Endodermal cell (in vitro differentiated cells): ENCODE measurements at places on chromosomes 5 and 9. TPM values are rescaled to one million over a fixed set of nuclear protein-coding genes. Genes with fewer than 3 reads are reported as not detected.

- H3K4me3 ChIP-seq: no peak overlapping the region
- no peaks in the 10 kb centered on the region for H3K36me3 ChIP-seq
- no peak overlapping the region for H3K27ac ChIP-seq
- H3K27me3 ChIP-seq: peaks cover 9% of the 10 kb centered on the region
- peaks cover 10% of the 10 kb centered on the region for H3K4me1 ChIP-seq
Measured at GRCh38 chr9:18826248-18826647, 206.8 kb downstream of the SAXO1 start.

- H3K36me3 ChIP-seq: no peaks in the 10 kb centered on the region
- H3K27ac ChIP-seq: no peak overlapping the region
- H3K4me3 ChIP-seq: no peak overlapping the region
Measured at GRCh38 chr9:4630836-4631235, 31.3 kb upstream of the PLPP6 start.

GRCh38 chr5:169848271-169848670 is 132.0 kb downstream of the INSYN2B start:
- no peaks in the 10 kb centered on the region for H3K4me1 ChIP-seq
- H3K27me3 ChIP-seq: no peaks in the 10 kb centered on the region
- no peaks in the 10 kb centered on the region for H3K36me3 ChIP-seq
- H3K4me3 ChIP-seq: no peak overlapping the region
- no peak for DNase-seq

GRCh38 chr9:69981686-69982445 is 61.8 kb upstream of the MAMDC2 start:
- no peaks in the 10 kb centered on the region for H3K36me3 ChIP-seq
- H3K27me3 ChIP-seq: no peaks in the 10 kb centered on the region
- H3K4me3 ChIP-seq: peak overlapping the region; percentile 30

DNA sequence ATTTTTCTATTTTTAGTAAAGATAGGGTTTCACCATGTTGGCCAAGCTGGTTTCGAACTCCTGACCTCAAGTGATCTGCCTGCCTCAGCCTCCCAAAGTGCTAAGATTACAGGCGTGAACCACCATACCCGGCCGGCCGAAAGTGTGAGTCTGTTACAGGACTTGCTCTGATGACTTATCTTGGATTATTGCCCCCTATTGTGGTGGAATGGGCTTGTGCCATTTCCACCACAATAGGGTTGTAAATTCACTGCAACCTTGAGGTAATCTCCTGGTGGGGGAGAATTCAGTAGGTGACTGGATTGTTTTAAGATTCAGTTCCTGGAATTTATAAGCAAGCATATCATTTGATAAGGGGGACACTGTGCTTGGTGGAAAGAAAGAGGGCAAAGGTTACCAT is 15.0 kb upstream of the HMGCR start:
- no peaks in the 10 kb centered on the region for H3K36me3 ChIP-seq
- H3K27ac ChIP-seq: no peak overlapping the region
- peaks cover 3% of the 10 kb centered on the region for H3K4me1 ChIP-seq
- no peaks in the 10 kb centered on the region for H3K27me3 ChIP-seq
- DNase-seq: peak; percentile 79

DNA sequence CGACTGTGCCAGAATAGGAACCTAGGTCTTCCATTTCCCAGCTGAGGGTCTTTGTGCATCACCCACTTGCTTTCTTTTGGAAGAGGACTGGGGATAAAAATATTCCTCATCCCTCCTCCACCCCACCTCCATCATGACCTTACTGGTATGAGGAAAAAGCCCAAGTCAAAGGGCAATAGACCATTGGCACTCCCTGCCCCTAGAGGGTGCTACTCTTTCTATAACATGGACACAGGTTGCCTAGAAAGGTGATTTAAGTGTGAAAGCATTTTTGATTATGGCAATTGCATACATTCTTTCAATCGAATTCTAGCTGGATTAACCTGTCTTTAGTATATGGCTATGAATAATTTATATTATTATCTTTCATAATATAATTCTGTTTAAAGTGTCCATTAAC is 22.8 kb upstream of the ZNF618 start:
- no peaks in the 10 kb centered on the region for H3K27me3 ChIP-seq
- no peak overlapping the region for H3K4me3 ChIP-seq
- peak; percentile 68 for DNase-seq
- H3K27ac ChIP-seq: no peak overlapping the region
- peaks cover 3% of the 10 kb centered on the region for H3K4me1 ChIP-seq
- no peaks in the 10 kb centered on the region for H3K36me3 ChIP-seq

- no peak overlapping the region for H3K27ac ChIP-seq
- H3K36me3 ChIP-seq: no peaks in the 10 kb centered on the region
- no peaks in the 10 kb centered on the region for H3K4me1 ChIP-seq
- no peak for DNase-seq
Measured at GRCh38 chr5:4939042-4939781, 200.9 kb upstream of the ADAMTS16 start.

GRCh38 chr5:125912028-125912427 is 511.2 kb upstream of the GRAMD2B start:
- H3K4me1 ChIP-seq: no peaks in the 10 kb centered on the region
- DNase-seq: no peak
- H3K4me3 ChIP-seq: no peak overlapping the region
- H3K27me3 ChIP-seq: no peaks in the 10 kb centered on the region
- no peaks in the 10 kb centered on the region for H3K36me3 ChIP-seq

GRCh38 chr5:88544671-88545070 is 276.0 kb upstream of the TMEM161B start:
- no peaks in the 10 kb centered on the region for H3K4me1 ChIP-seq
- no peaks in the 10 kb centered on the region for H3K27me3 ChIP-seq
- peak overlapping the region; percentile 80 for H3K27ac ChIP-seq
- H3K36me3 ChIP-seq: no peaks in the 10 kb centered on the region

DNA sequence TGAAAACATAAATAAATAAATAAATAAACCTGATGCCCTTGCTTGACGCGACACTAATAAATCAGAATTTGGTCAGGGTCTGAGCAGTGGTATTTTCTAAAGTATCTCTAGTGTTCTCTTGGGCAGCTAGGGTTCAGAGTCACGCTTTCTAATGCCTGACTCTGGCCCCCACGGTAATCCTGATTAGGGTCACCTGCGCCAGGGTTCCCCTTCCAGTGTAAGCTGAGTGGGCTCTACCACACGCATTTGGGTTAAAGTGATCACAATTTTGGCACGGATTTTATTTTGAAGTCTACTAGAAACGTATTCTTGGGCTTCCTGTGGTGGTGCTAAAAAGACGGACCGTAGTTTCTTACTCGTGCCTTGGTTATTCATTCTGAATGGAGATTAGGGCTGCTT is 651 bp downstream of the TTC1 start:
- H3K27ac ChIP-seq: no peak overlapping the region
- no peaks in the 10 kb centered on the region for H3K27me3 ChIP-seq
- DNase-seq: no peak
- H3K4me1 ChIP-seq: peaks cover 6% of the 10 kb centered on the region
- peak overlapping the region; percentile 99 for H3K4me3 ChIP-seq

DNA sequence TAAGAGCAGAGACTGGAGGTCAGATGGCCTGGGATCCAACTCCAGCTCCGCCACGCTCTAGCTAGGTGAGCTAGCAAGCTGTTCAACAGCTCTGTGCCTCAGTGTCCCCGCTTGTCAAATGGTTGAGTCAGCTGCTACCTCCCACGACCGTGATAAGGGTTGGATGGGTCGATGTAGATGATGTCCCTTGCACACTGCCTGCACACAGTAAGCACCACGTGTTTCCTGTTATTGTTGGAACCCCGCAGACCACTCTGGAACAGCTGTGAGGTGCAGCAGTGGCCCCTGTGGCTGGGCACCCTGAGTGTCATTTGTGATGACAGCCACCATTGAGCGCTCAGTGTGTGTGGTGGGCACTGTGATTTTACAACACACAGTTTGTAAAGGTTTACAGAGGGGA is 54.0 kb upstream of the CTSL start:
- H3K27me3 ChIP-seq: no peaks in the 10 kb centered on the region
- peaks cover 62% of the 10 kb centered on the region for H3K36me3 ChIP-seq
- H3K4me1 ChIP-seq: no peaks in the 10 kb centered on the region
- no peak overlapping the region for H3K27ac ChIP-seq

DNA sequence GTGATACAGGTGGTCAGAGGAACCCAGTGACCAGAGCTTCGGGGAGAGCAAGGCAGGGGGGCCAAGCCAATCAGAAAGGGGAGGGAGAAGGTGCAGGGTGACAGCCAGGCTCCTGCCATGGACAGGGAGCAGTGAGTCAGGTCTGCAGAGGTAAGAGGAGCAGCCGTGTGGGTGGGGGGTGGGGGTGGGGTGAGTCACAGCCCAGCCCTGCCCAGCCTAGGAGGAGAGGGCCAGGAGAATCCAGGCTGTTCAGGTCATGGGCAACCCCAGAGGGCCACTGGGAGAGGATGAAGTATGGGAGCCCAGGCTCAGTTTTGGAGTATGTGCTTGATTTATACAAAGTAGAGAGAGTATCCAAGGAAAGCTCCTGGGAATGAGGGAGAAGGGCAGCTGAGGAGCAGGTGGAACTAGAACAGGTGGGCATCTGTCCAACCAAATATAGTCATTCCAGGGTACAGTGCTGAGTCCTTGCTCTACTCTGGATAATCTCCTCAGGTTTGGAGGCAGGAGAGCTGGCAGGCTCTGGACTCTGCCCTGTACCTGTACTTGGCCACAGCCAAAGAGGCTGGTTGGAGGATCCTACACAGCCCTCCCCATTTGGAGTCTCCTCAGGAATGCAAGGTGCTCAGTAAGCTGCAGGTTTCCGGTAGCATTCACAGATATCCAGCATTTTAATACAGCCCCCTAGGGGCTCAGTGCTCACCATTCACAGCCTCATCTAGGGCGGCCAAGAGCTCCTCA is 1.6 kb downstream of the HBEGF start:
- no peak overlapping the region for H3K4me3 ChIP-seq
- peaks cover 12% of the 10 kb centered on the region for H3K27me3 ChIP-seq
- no peaks in the 10 kb centered on the region for H3K4me1 ChIP-seq
- peaks cover 3% of the 10 kb centered on the region for H3K36me3 ChIP-seq
- H3K27ac ChIP-seq: no peak overlapping the region

DNA sequence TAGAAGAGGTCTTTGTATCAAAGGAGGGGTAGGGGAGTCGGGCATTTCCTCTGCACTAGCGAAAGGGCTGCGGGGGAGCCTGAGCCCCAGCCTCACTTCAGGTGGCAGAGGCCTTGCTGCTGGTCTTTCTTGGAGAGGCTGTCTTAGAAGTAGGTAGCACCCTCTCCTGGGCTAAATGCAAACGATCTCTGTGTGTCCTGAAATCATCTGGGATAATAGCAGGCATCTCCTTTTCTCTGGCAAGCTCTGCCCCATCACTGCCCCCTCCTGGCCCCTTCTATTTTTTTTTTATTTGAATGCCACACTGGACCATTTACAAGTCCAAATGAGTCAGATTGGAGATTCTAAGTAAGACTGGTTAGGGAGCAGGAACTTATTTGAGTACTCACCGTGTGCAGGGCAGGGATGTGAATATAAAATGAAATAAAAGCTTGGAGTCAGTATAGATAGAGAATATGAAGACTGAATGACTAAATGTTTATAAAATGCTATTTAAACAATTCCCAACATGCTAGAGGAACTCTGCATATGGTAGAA is 137.1 kb downstream of the FGF1 start:
- H3K36me3 ChIP-seq: no peaks in the 10 kb centered on the region
- peaks cover 3% of the 10 kb centered on the region for H3K4me1 ChIP-seq
- no peaks in the 10 kb centered on the region for H3K27me3 ChIP-seq
- no peak overlapping the region for H3K4me3 ChIP-seq
- peak; percentile 94 for DNase-seq

DNA sequence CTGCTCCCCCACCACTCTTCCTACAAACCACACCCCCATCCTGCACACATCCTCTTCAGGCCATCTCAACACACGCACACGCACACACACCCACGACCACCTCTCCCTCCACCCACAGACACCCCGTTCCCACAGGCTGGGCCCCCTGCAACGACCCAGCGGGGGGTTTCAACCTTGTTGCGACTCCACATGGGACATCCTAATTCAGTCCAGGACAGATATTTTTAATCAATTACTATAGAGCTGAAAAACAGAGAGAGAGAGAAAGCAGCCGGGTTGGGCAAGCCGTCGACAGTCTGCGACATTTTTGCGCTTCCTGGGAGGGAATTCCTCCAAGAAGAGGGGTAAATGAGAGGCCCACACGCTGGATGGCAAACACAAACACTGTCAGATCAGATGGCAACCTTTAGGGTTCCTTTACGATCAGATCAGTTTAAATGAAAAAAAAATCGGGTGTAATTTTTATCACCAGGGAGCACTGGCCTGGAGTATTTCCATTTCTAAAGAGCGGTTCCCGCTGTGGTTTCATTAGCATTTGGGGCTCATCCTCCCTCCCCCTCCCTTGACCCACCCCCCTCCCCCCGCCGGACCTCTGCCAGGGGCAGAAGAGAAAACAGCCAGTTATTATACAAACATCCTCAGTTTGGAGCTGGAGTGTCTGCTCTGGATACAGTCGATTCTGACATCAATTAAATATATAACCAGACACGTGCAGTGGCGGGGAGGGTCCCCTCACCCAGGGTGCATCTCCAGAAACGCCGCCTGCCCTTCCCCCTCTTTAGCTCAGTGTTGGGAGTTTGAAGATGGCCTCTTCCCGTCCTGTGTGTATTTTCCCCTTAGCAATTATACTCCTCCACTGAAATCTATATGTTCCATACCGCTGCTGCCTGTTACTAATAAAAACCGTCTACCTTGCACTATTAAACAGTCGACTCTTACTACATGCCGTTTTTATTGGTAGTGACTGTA is 2.3 kb upstream of the IRX2 start:
- H3K36me3 ChIP-seq: no peaks in the 10 kb centered on the region
- H3K4me3 ChIP-seq: no peak overlapping the region
- DNase-seq: peak; percentile 68

DNA sequence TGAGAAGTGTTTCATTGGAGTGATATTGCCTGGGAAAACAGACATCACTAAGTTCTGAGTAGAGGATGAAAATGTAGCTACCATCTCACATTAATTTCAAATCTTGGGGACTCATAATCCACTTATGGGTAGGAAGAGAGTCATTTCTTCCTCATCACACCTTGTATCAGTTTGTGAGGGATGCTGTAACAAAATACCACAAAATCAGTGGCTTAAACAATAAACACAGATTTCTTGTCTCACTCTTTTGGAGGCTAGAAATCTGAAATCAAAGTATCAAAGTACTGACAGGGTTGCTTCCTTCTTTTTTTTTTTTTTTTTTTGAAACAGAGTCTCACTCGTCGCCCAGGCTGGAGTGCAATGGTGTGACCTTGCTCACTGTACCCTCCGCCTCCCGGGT is 3.4 kb downstream of the CARD6 start:
- H3K4me1 ChIP-seq: no peaks in the 10 kb centered on the region
- no peaks in the 10 kb centered on the region for H3K27me3 ChIP-seq
- no peak overlapping the region for H3K27ac ChIP-seq
- no peak overlapping the region for H3K4me3 ChIP-seq

GRCh38 chr9:93083592-93084470 is 12.2 kb upstream of the CARD19 start:
- no peak overlapping the region for H3K4me3 ChIP-seq
- DNase-seq: peak; percentile 31

GRCh38 chr9:137302449-137303150 is 529 bp upstream of the NRARP start:
- peaks cover 42% of the 10 kb centered on the region for H3K27me3 ChIP-seq
- H3K4me1 ChIP-seq: peaks cover 3% of the 10 kb centered on the region
- H3K4me3 ChIP-seq: peak overlapping the region; percentile 45
- no peaks in the 10 kb centered on the region for H3K36me3 ChIP-seq

GRCh38 chr5:144092508-144092907 is 78.0 kb downstream of the YIPF5 start:
- H3K27me3 ChIP-seq: no peaks in the 10 kb centered on the region
- peaks cover 4% of the 10 kb centered on the region for H3K4me1 ChIP-seq
- H3K36me3 ChIP-seq: no peaks in the 10 kb centered on the region
- DNase-seq: no peak
- no peak overlapping the region for H3K4me3 ChIP-seq
- no peak overlapping the region for H3K27ac ChIP-seq

The NUTM2G gene
- not detected in 3 replicates for total RNA-seq

The RFX3 gene
- total RNA-seq: 28.2 to 31.6 TPM (median 31.0 TPM) in 3 replicates

The ADAMTS13 gene
- total RNA-seq: 18.8 to 24.6 TPM (median 21.7 TPM) in 3 replicates

The ACSL6 gene
- total RNA-seq: 0.04 TPM in 1 of 3 replicates, not detected in the others

The TSLP gene
- 0.27 and 0.53 TPM in 2 replicates for total RNA-seq
